SK-N-MC (cell line): ENCODE measurements at places on chromosomes 4 and X.

DNA sequence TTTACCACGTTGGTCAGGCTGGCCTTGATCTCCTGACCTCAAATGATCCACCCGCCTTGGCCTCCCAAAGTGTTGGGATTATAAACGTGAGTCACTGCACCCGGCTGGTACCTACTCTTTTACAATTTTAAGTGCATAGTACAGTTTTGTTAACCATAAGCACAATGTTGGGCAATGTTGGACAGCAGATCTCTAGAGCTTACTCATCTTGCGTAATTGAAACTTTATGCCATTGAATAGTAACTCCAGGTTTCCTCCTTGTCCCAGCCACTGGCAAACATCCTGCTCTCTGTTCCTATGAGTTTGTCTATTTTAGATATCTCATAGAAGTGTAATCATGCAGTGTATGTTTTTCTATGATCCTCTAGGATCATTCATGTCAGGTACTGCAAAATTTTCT is 9.3 kb upstream of the CPE start:
- no peak for DNase-seq

- DNase-seq: no peak
These were observed 21.9 kb downstream of the APOO start for GRCh38 chrX:23885803-23886202.

GRCh38 chr4:53161787-53162433 is 204.0 kb downstream of the SCFD2 start:
- no peak for DNase-seq

GRCh38 chr4:95552942-95553550 is 4.3 kb upstream of the UNC5C start:
- no peak for DNase-seq

GRCh38 chrX:74579597-74580198 is 34.7 kb downstream of the RLIM start:
- no peak for DNase-seq

- DNase-seq: no peak
These were observed 151.6 kb downstream of the LRBA start for GRCh38 chr4:150863456-150863855.

DNA sequence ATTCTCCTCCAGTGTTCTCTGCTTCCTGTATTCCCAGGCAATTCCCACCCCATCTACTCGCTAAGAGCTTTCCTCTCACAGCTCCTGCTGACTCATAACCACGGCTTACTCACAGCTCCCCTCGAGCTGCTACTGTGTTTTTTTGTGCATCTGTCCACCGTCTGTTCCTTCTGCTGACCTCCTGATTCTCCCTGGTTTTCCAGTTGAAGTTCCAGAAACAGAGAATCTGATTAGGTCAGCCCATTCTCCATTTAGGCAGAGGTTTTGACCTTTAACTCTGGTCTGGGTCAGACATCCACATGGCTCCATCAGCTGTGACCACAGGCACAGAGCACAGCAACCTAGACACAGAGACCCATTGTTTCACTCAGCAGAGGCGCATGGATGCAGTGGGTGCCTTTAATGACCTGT is 5.5 kb upstream of the SMIM20 start:
- no peak for DNase-seq

GRCh38 chr4:4901877-4902276 is 42.4 kb downstream of the MSX1 start:
- DNase-seq: no peak

DNA sequence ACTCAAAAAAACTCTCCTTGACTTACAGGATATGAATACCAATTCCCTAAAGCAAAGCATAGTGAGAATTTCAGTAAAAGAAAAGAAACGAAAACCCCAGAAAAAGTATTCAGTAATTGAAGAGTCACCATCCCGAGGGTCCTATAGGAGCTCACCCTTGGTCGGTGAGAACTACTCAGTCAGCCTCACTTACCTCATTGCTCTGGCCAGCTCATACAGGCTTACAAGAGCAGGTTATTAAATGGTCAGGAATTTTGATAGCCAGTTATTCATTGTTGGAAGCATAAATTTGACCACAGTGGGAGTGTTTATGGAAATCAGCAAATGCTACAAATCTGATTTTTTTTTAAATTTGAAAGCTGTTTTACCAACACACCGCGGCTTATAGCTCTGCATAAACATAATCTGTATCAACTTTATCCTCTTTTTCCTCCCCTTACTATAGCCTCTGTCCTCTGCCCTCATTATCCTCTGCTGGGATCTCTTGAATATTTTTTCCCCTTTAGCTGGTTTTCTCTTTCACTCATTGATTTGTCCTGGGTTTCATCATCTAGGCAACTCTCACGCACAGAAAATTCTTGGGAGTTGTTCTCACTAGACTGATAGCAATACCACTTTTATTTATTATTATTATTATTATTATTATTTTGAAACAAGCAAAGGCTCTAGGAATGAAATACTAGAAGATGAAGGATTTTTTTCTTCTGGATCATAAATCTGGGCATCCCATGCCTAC is 11.0 kb upstream of the CXCL2 start:
- DNase-seq: no peak

- no peak for DNase-seq
These were observed 11.4 kb downstream of the PBDC1 start for GRCh38 chrX:76184276-76184675.

DNA sequence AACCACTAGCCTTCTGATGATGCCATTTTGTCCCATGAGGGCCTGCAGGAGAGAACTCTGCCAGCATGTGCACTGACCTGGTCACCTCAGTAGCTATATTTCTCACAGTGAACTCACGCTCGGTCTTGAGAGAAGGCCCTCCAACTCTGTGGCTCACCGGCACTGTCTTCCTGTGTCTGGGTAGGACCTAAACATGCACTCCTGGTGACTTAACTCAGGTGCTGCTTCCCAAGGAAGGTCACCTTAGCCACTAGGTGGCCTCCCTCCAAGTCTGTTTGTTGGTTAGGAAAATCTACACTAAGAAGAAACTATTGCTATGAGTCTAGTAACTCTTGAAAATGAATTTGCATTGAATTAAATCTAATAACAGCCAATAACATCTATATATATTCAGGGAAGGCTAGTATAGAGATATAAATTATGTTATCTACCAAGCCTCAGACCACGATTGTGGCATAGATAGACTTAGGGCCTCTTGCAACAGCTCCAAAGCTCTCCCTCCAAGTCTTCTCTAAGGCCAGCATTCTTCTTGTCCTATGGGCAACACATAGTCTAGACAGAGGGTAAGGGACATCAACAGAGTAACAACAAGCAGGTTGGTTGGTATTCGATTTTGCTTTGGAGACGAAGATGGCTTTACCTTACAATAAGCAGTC is 24.7 kb downstream of the TLR10 start:
- no peak for DNase-seq

DNA sequence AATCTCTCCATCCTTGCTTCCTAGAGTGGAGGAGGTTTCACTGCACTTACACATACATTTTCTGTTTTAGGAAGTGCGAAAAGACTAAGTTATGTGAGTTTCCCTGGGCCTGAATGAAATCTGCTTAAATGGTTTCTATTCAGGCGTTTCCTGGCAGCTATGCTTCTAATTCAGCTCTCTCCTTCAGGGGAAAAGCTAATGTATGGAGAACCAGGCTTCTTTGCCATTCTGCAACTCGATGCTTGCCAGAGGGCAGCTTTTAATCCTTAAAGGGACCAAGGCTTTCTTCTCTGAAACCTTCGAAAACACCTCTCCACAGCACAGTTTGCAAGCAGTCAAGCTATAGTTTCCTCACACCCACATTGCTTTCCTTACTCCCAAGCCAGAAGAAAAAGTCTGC is 89.5 kb upstream of the ARX start:
- peak; percentile 20 for DNase-seq

GRCh38 chrX:26822448-26822847 is 606.5 kb downstream of the MAGEB5 start:
- no peak for DNase-seq

DNA sequence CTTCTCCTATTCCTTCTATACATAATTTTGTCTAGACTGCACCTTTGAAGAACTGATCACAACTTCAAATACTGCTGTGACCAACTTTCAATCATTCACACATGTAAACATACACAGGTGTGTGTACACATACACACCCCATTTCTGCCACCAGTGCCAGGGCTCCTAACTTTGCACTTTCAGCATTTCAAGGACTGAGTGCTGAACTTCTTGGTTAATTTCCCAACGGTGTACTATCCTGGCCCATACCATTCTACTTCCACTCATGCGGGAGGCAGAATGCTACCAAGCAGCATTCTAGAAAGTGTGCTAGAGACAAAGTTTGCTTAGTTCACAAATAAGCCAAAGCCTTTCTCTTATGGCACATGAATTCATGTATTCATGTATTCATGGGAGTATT is 51.2 kb downstream of the RPGR start:
- no peak for DNase-seq

- DNase-seq: no peak
These were observed 45.5 kb downstream of the CCNG2 start for GRCh38 chr4:77202491-77202890.

DNA sequence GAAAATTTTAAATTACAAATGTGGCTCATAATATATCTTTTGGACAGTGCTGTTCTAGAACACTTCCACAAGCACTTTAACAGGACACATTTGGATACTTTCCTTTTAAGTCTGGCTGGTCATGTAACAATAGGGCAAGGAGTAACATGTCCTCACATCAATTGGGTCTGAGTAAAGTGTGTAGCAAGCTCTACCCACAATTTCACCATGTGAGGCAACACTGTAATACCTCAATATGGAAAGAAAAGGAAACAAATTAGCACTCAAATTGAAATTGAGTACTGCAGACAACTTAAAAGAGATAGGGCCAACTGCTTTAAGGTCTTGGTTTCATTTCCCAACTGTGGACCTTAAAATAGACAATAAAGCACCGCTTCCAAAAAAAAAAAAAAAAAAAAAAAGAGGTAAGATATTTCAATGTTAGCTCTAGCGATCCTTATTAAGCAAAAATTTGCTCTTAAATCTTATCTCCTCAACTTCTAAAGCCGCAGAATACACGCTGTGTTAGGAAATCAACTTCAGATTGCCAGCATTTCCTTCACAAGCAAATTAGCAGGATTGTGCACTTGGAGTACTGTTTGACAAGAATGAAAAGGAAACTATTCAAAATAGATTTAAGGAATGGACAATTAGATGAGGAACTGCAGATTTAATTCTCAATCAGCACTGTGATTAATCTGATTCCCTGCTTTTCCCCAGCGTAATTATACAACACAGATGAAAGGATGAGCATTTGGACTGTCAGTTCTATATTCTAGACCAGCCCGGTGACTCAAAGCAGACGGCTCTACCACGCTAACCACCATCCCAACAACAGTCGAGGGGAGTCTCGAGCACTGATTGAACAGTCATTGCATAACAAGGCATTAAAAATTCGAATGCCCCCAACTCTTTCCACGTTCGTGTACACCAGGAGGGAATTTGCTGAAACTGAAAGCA is 1.6 kb downstream of the CASK start:
- DNase-seq: peak; percentile 64
